Dermis microvascular lymphatic vessel endothelial cell (primary cell): ENCODE measurements at places on chromosomes 11 and 22. TPM values are rescaled to one million over a fixed set of nuclear protein-coding genes. Genes with fewer than 3 reads are reported as not detected.

- DNase-seq = no peak
Measured at GRCh38 chr22:28027453-28028448, 108.7 kb upstream of the PITPNB start.

GRCh38 chr11:37718431-37718999 is 1120.5 kb upstream of the RAG2 start:
- no peak for DNase-seq

P2RX6 gene
- under 0.01 TPM in 1 of 2 replicates, not detected in the other for total RNA-seq

GRCh38 chr22:35777335-35777975 is 59.8 kb downstream of the APOL5 start:
- DNase-seq = peak; percentile 61

DNA sequence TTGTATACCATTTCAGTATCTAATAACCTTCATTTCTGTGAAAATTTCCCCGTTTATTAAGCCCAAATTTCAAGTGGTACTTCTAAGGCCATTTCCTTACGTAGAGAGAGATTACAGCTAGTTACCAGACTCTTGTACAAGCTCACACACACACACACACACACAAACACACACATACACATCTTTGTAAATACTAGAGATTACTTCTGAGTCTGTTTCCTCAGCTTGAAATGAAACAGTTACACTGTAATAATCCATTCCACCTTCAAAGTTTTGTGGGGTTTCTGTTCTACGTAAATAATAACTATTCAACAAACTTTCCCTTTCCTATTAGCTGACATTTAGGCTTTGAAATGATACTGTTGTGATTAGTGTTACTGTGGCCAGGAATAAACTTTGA is 6.2 kb downstream of the POGLUT3 start:
- no peak for DNase-seq

ADM2 gene
- 0.13 and 0.25 TPM in 2 replicates for total RNA-seq

C1QTNF4 gene
- total RNA-seq = 0.13 TPM in 1 of 2 replicates, not detected in the other

DNA sequence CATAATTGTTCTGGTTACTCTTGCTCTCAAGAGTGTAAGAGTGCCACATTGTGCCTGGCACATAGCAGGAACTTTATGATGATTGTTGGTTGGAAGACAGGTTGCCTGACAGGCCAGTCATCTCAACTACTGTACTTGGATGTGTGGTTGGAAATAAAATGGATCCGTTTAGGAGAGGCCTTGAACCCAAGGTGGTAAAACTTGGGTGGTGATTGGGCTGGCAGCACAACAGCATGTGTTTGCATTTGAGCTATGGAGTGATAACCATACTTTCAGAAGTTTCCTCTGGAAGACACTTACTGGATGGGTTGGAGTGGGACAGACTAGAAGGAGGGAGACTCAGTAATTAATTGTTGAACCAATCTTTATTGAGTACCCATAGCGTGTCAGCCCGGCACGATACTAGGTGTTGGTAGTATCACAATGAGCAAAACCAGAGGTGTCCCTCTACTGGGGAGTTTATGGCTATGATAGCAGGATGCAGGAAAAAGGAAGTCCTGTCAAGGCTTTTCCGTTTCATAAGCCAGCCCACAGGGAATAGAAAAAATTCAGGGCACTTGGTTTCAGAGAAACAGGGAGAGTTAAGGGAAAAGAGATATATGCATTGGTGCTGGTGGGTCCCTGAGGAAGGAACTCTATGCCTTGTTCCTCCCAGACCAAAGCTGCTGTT is 3.1 kb upstream of the TMEM109 start:
- peak; percentile 84 for DNase-seq

DNA sequence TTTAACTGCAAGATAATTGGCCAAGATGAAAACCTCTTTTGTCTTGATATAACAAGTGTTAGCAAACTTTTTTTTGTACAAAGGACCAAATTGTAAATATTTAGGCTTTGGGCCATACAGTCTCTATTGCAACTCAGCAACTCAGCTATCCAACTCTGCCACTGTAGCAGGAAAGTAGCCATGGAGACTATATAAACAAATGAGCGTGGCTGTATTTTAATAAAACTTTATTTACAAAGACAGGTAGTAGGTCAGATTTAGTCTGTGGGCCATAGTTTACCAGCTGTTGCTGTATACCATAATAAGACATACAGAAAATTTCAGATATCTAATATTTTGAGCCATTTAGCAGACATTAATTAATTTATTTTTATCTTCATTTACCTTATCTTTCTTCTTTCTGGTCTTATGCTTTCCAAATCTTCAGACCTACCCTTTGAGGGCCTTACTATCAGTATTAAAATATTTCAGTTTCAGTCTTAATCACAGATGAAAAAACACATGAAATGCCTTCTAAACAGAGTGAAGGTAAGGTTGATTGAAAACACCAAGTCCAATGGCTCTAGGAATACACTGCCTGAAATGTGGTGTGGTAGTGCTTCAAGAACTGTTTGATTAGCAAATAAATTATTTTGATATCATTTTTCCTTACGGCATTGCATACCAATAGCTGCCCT is 256.9 kb upstream of the CTSC start:
- DNase-seq = no peak

CARD16 gene
- 53.5 and 65.6 TPM in 2 replicates for total RNA-seq

DNA sequence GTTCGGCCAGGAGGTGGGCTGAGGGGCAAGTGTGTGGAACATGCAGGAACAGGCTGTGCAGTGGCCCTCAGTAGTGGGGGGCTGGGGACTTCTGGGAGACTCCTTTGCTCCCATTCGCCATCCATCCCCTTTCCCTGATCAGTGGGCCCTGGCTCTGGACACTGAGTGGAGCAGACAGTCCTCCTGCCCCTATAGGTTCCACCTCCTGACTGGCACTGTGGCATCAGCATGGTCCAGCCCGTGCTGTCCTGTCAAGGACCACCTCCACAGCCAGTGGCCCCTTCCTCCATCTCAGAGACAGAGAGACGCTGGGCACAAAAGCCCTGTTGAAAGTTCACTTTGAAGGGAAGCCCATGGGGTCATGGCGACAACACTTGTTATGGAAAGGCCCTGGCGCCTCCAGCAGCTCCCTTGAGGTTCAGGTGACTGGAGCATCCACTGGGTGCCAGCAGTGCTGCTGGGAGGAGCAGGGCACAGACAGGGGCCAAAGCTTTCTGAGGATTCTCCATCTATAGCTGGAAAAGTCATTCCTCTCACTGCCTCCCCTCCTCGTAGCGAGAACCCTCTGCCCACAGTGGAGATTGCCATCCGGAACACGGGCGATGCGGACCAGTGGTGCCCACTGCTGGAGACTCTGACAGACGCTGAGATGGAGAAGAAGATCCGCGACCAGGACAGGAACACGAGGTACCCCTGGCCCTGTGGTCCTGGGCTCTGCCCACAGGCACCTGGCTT is 5.6 kb downstream of the DERL3 start:
- no peak for DNase-seq

DNA sequence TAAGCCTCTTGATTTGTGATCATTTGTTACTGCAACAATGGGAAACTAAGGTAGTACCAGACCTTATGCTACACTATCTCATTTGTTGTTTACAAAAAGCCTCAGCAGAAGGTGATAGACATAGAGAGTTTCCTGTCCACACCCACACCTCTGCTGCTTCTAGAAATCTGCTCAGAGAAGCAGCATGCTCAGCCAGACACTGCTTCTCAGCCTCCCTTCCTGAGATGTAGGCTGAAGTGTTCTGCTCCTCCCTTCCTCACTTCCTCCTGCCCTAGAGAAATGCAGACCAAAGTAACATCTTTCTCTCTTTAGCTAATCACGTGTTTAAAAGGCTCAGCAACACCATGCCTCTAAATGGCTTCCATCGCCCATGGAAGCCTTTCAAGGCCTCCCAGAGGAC is 88.4 kb downstream of the SLC1A2 start:
- DNase-seq = no peak

- DNase-seq = no peak
Measured at GRCh38 chr11:73461335-73461840, 85.2 kb downstream of the RELT start.

SCN3B gene
- 1.4 and 8.5 TPM in 2 replicates for total RNA-seq

- DNase-seq = no peak
Measured at GRCh38 chr11:24886880-24887619, 390.2 kb downstream of the LUZP2 start.

DNA sequence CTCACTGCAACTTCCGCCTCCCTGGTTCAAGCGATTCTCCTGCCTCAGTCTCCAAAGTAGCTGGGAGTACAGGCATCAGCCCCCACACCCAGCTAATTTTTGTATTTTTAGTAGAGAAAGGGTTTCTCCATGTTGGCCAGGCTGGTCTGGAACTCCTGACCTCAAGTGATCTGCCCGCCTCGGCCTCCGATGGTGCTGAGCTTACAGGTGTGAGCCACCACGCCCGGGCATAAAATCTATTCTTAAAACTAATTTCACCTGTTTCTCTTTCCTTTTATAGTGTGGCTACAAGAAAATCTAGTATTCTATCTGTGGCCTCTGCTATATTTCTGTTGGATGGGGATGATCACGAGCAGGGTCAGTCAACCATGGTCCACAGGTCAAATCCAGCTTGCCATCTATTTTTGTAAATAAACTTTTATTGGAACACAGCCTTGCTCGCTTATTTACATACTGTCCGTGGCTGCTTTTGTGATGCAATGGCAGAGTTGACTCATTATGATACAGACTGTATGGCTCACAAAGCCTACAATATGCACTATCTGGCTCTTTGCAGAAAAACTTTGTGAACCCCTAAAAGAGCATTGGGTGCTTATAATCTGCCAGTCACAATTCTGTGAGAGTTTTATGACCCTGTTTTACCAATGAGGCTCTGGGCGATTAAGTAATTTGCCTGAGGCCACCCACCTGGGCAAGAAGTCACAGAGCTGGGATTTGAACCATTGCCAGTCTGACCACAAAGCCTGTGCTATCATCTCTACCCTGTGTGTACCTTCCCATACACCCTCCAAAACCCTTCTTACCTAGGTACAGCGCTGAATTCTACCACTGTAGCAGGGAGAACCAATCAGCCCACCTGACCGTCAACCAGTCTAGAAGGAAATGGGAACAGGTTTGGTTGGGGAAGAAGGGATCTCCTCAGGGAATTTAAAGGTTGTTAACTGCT is 28.3 kb downstream of the SLC1A2 start:
- DNase-seq = no peak

C11orf21 gene
- total RNA-seq = not detected in 2 replicates

SLC22A12 gene
- total RNA-seq = not detected in 2 replicates

DNA sequence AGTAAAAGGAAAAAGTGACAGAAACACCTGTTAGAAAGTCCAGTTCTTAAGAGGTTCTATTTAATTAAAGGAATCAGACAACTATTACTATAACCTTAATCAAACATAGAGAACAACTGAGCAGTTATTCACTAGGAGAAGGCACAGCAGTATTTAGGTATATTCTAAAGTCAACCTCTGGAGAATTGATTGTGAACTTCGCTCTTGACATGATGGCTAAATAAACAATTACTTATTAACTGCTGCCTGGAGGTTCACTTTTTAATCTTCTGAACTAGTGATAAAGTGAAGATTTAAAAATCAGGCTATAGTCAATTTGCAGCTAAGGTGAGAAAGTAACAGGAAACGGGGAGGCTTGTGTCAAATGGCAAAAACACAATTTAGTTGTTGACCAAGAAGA is 557.3 kb downstream of the FAM181B start:
- no peak for DNase-seq

DNA sequence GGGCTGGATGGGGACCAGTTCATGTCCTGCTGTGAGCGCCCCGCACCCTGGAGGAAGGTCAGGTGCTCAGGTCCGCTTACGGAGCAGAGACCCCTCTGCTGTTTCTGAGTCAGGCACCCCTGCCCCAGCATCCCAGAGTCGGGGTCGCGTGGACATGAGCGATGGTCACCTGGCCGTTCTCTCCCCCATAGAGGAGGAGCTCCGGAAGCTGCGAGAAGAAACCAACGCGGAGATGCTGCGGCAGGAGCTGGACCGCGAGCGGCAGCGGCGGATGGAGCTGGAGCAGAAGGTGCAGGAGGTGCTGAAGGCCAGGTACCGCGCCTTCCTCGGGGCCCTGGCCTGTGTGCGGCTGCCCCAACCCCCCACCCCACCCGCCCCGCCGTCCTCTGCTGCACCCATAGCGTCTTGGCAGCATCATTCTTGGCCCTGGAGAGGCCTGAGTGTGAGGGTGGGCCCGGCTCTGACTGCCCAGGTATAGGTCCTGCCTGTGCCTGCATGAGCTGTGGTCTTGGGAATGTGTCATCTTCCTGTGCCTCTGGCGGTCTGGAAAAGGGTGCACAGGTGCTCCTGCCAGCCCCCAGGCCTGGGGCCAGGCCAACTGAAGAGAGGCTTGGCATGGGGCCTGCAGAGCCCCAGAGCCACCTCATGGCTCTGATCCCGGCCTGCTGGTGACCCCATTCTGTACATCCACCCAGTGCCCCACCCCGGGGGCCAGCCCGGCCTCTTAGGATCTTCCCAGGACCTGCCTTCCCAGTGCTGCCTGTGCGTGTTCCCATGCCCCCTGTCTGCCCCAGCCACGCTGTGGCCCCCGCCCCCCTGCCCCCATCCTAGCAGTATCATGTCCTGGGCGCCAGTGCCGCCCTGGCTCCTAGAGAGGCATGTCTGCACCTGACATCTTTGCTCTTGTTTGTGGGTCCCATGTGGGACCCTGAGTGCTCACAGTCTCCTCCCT is 38.1 kb downstream of the GRAMD4 start:
- no peak for DNase-seq

GRCh38 chr11:73239571-73240189 is 21.6 kb downstream of the P2RY2 start:
- no peak for DNase-seq

BDNF gene
- under 0.01 and 0.13 TPM in 2 replicates for total RNA-seq

INS gene
- not detected in 2 replicates for total RNA-seq

UCP2 gene
- total RNA-seq = 3.7 and 7.6 TPM in 2 replicates

GRCh38 chr22:30325065-30325720 is 1.5 kb downstream of the TBC1D10A start:
- peak; percentile 24 for DNase-seq

KCNJ4 gene
- total RNA-seq = not detected in 2 replicates

- DNase-seq = no peak
Measured at GRCh38 chr22:44201665-44202064, 20.9 kb downstream of the PARVG start.

DNA sequence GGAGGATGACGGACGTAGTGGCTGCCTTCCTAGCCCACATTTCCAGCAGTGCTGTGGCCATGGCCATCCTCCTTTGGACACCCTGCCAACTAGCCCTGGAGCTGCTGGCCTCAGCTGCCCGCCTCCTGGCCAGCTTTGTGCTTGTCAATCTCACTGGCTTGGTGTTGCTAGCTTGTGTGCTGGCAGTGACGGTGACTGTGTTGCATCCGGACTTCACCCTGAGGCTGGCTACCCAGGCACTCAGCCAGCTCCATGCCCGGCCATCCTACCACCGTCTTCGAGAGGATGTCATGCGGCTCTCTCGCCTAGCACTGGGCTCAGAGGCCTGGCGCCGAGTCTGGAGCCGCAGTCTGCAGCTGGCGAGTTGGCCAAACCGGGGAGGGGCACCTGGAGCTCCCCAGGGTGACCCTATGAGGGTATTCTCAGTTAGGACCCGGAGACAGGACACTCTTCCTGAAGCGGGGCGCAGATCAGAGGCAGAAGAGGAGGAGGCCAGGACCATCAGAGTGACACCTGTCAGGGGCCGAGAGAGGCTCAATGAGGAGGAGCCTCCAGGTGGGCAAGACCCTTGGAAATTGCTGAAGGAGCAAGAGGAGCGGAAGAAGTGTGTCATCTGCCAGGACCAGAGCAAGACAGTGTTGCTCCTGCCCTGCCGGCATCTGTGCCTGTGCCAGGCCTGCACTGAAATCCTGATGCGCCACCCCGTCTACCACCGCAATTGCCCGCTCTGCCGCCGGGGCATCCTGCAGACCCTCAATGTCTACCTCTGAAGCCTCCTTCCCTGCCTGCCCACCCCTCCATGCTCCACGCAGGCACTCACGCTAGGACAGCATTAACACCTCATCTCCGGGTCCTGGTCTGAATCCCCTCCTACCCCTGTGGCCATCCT is 1.6 kb downstream of the RNF26 start:
- DNase-seq = no peak

ANO5 gene
- total RNA-seq = under 0.01 and 0.25 TPM in 2 replicates

VWA5A gene
- total RNA-seq = 3.6 and 4.6 TPM in 2 replicates

GRCh38 chr11:5198285-5198684 is 2.2 kb downstream of the OR51V1 start:
- no peak for DNase-seq
